GM12878 (cell line): ENCODE measurements at places on chromosomes 5 and 9. TPM values are rescaled to one million over a fixed set of nuclear protein-coding genes. Genes with fewer than 3 reads are reported as not detected.

The EQTN gene
- not detected in 2 replicates for total RNA-seq

DNA sequence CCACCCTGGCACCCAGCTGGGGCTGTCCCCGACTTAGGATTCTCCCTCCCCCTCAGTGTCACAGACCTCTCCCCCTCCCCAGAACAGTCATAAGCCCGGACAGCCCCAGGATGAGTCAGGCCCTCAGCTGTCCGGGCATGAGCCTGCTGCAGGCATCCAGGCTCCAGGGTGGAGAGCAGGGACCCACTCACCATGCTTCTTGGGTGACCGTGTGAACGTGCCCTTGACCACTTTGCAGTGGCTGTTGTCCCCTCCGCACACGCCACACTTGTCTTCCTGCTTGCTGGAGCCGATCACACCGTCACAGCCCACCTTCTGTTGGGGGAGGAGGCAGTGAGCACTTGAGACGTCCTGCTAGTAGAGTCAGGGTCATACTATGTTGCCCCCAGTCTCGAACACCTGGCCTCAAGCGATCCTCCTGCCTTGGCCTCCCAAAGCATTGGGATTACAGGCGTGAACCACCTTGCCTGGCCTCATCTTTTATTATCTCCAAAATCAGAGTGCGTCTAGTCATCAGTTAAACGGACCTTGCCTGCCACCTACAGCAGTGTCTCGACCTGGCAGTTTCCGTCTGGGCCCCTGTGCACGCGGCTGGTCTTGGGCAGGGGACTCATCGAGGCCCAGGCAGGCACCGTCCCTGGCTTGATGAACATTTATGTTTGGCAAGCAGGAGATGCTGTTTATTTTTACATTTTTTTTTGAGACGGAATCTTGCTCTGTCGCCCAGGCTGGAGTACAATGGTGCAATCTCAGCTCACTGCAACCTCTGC is 72.6 kb downstream of the ZNF354C start:
- DNase-seq = no peak

- no peak for DNase-seq
Observed at GRCh38 chr5:177130211-177131018, 3.2 kb upstream of the NSD1 start.

The CEL gene
- 4.1 and 4.6 TPM in 2 replicates for total RNA-seq

DNA sequence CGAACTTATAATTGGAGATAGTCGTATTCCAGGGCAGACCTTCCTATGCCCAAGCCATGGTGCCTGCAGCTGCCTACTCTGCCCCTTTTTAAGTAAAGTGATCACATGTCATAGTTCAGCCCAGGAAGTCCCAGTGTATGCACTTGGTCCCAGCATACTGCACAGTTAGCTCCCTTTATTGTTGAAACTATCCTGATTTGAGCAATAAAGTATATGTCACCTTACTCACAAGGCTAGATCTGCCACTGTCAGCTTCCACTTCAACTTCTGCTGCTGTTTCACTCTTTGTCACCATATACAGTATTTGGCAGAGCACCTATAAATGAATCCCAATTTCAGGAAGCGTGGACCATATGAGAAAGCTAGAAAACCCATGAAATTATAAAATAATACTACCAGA is 103.8 kb upstream of the PTGER4 start:
- no peak for DNase-seq

- DNase-seq = no peak
Observed at GRCh38 chr5:133696782-133697507, 84.6 kb upstream of the FSTL4 start.

- no peak for DNase-seq
Observed at GRCh38 chr5:13987843-13988464, 43.5 kb upstream of the DNAH5 start.
